ENCODE measurements at places on chromosomes 3 and 15.

DNA sequence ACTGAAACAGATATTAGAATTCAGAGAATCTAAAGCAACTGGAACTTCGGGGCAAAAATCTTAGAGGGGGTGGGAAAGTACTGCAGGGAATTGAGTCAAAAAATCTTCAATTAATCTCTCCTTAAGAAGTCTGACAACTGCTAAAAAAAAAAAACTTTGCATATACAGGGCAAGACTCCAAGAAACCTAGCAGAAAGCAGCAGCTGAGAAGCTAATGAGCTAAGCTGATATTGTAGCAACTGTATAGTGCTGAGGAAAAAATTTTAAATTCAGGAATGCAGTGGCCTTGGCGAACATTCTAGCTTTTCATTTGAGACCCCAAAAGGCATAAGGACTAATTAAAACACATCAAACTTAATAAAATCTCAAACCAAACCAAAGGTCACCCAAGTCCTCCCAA, 113.6 kb downstream of the SCAPER start:
- no peak for DNase-seq

DNA sequence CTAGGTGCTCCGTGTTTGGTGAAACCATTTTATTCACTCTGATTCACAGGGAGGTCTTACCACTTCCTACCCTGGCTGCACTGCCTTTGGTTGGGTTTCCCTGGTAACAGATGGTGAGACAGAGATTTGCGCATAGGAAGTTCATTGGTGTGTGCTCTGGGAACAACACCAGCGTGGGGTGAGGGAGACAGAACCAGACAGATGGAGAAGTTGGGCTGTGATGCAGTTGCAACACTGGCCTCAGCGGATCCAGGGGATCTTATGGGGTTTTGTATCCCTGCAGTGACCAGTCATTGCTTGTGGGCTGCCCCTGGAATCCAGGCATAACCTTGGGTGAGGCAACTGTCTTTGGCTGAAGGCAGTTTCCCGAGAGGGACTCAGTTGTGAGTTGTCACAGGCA, 12.5 kb upstream of the IL16 start:
- DNase-seq = no peak

- no peak for DNase-seq
Observed at GRCh38 chr3:10312861-10313260, 8.1 kb downstream of the SEC13 start.

GRCh38 chr3:72481542-72481941, 366.7 kb downstream of the SHQ1 start:
- DNase-seq = no peak

DNA sequence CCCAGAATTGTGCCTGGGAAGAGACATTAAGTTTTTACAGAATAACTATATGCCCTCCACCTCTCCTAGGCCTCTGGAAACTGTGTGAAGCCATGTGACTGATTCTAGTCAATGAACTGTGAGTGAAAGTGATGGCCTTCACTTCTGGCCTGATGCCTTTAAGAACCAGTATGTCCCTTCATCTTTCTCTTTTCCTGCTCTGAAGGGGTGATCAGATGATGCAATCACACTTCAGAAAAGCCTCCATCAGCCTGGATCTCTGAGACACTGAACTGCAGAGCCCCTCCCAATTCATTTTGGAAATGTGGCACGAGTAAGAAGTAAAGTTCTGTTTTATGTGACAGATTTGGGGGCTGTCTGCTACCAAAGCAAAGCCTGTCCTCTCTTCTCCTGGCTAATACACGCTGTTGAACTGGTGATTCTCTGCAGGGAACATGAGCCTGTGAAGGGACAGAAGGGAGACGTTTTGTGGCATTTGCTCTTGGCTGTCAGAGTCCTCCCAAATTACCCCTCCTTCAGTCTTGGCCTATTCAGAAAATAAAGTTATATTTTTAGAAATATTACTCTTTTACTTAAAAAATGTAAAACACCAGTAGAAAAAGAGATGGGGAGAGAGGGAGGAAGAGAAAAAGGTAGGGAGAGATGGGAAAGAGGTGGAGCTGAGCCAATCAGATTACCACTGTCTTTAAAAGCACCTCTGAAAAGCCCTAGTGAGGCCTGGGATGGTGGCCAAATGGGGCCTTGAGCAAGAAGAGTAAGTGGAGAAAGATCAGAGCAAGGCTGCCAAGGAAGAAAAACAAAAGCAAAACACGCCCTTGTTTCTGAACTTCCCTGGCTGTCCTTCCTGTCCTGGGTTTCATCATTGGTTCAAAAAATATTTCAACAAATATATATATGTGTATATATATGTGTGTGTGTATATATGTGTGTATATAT, 40.9 kb upstream of the RYK start:
- no peak for DNase-seq

DNA sequence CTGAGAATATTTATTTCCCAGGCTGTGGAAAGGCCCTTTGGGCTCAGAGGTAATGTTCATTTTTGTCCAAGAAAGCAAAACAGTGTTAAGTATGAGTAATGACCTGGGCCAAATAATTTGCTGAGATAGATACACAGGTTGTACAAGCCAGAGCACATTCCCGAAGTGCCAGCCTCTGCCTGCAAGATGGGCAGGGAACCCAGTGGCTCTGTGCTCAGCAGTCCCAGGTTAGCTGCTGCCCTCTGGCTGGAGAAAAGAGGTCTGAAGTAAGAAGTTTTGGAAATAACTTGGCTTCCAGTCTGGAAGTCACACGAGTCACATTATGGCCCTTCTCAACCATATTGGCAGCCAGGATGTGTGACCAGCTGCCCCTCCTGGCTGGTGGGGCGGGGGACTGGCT, 20.2 kb downstream of the MYZAP start:
- no peak for DNase-seq

DNA sequence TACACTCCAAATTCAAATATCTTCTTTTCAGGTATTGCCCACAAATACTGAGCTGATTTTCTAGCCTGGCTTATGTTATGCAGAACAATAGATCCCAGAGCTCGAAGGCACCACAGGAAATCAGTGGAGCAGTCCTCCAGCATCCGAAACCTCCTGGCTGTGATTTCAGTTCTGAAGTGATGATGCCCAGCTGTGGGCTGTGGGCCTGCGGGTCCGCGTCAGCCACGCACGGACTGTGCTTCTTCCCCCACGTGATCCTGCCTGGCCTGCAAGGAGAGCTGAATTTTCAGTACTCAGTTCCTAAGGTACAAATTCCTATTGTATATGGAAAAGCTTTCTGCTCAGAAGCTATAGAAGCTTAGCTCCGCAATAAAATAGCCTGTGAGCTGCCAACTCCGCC, 96.2 kb downstream of the OCA2 start:
- DNase-seq = no peak

DNA sequence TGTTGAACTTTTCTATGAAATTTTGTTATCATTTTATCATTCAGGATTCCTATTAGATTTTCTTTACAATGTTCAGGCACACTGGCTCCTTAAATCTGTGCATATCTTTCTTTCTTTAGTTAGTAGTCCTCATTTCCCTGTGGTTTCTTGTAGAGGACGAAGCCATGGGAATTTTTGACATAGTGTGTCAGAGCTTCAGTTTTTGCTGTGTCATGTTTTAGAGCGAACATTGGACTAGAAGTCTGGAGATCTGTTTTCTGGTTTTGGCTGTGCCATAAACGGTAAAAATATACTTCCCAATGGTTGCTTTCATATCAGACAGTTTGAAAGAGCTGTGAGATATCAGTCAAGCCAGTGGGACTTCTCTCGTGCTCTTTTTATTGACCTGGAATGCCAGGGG, 105.2 kb downstream of the CHCHD4 start:
- DNase-seq = no peak

- no peak for DNase-seq
Observed at GRCh38 chr15:75661100-75661755, 13.5 kb downstream of the SNX33 start.

DNA sequence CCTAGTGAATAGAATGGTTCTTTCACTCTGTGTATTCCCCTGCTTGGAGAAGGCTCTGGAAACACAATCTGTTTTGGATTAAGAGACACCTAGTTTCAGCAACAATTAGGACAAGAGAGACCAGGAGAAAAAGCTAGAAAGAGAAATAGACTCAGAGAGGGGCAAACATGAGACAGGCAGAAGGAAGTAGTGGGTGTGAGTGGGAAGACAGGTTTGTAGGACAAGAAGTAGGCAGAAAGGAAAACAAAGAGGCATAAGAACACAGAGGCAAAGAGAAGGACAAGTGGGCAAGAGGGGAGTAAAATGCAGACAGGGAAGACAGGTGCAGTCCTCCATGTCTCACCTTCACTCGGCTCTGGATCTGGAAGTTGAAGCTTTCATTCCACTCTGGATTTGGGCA, 13.5 kb downstream of the PLA2G4E start:
- DNase-seq = no peak

- no peak for DNase-seq
Observed at GRCh38 chr15:57665939-57666338, 40.6 kb upstream of the POLR2M start.

DNA sequence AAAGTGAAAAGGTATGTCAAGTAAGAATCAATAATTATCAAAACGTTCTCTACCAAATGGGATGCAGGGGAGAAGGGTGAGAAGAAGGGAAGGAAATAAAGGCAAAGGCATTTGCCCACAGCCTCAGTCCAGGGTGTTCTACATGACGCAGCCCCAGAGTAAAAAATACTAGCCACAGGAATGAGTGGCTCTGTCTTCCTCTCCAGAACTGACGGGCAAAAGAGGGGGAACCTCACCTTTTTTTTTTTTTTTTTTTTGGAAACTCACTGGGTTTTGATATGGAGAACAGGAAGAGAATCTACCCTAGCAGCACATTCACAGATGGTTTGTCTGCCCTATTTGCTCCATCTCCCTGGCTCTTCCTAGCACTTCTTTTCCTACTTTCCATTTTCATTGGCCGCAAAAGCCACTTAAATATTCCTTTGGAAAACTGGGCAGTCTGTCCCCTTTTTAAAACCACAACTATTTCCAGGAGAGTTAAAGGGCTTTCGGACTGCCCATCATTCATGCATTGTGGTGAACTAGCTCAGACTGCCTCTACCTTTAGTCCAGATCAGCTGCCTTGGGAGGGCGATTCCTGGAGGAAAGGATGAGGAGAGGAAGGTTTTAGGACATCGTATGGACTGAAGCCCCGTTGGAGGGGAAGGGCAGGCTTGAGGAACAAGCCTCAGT, 28.2 kb downstream of the B3GNT5 start:
- DNase-seq = no peak

GRCh38 chr3:30640851-30641250, 34.5 kb downstream of the TGFBR2 start:
- no peak for DNase-seq

DNA sequence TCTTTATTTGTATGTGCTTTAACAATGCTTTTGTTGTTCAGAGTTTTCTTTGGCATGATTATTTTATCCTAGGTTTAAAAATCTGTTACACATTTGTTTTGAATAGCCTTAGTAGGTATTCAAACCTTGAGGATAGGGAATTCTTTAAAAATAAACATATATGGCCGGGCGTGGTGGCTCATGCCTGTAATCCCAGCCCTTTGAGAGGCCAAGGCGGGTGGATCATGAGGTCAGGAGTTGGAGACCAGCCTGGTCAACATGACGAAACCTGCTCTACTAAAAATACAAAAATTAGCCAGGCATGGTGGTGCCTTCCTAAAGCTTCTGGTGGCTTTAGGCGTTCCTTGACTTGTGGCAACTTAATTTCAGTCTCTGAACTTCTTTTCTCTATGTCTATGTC, 743.3 kb upstream of the EPHA6 start:
- DNase-seq = no peak

DNA sequence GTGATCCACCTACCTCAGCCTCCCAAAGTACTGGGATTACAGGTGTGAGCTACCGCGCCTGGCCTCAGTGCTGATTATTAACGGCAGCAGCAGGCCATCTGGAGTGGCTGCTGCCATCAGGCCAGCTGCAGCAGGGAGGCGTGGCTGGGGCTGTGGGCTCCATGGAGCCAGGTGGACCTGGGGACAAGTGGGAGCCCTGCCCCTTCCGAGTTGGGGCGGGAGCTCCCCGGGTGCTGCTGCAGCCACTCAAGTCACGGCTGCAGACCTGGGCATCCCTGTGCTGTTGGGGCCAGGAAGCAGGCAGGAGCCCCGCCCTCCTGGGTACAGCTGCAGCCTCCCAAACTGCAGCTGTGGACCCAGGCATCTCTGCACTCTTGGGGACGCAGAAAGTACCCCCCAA, 23.9 kb downstream of the LRRC49 start:
- no peak for DNase-seq

- no peak for DNase-seq
Observed at GRCh38 chr3:161305095-161305991, 66.0 kb downstream of the SPTSSB start.

DNA sequence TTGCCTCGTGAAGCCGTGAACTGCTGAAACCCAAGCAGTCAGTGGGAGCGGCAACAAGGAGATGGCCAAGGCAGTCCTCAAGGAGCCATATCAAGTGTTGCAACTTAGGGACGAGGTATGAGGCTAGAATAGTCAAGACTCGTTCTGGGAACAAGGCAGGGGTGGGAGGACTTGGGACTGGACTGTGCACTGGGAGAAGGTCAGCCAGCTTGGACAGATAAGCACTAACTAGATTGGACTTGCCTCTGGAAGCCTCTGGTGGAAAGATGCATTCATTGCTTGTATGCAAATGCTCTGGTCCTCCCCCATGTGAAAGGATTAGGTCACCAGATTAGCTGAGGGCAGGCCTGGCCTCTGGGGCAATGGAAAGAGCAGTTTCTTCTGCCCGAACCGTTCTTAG, 123.3 kb upstream of the CTNNB1 start:
- no peak for DNase-seq

DNA sequence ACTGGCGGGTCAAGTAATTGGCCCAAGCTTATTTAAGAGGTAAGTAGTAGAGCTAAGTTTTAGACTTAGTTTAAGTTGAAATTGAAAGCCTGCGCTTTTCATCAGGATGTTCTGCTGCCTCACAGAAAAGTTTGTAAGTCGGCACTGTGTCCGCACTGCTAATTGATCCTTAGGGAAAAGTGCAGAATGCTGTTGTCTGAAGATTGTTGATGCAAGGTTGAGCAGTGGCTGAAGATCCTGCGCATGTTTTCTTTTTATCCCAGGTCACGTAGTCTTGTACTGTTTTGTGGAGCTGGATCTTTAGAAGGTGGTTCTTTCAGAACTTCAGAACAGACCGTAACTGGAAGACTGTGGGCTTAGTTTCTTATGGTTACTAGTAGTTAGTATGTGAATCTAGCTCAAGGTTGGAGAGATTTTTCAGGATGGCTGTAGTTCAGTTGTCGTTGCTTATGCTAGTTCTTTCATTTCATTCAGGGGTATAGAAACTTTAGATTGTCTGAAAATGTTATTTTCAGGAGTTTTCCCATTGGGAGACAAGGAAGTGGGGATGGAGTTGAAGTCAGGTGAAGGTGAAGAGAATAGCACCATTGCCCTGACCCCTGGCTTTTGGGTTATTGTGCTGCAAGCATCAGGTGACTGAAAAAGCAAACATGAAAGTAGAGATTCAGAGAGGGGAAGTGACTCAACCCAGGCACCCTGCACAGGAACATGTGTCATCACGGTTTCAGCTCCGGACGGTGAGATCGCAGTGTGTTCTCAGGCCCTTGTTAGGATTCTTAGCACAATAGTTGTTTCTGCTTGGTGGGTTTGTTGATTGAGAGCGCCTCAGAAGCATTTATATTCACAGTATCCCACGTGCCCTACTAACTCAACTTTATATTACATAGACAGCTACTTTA, 32.8 kb downstream of the AKAP13 start:
- DNase-seq = peak; percentile 76

- DNase-seq = no peak
Observed at GRCh38 chr15:45732662-45733061, 97.8 kb downstream of the SQOR start.

Data from stimulated activated CD4-positive, alpha-beta T cell treated with anti-CD3 and anti-CD28 coated beads, Interleukin-2, amount 100 ng/mL, for 24 hours (primary cell).